ENCODE measurements at places on chromosomes 1 and 21.

- DNase-seq = peak; percentile 86
These were observed 61.7 kb downstream of the TLR5 start for GRCh38 chr1:223081181-223081994.

GRCh38 chr1:53346814-53347176 is 18.9 kb upstream of the LRP8 start:
- DNase-seq = no peak

- no peak for DNase-seq
These were observed 155.2 kb downstream of the DISP1 start for GRCh38 chr1:222970040-222970439.

- no peak for DNase-seq
These were observed 300.3 kb downstream of the NPHP4 start for GRCh38 chr1:5691795-5692509.

GRCh38 chr1:6121651-6122370 is 58.3 kb downstream of the CHD5 start:
- no peak for DNase-seq
